ENCODE measurements at places on chromosomes 2 and 18. TPM values are rescaled to one million over a fixed set of nuclear protein-coding genes. Genes with fewer than 3 reads are reported as not detected.

CCDC141 gene
- total RNA-seq, result not detected

ABCG5 gene
- total RNA-seq, result not detected

C2orf78 gene
- not detected for total RNA-seq

CFAP221 gene
- total RNA-seq, result not detected

POTEC gene
- not detected for total RNA-seq

CCBE1 gene
- total RNA-seq, result 1.5 TPM

DRC1 gene
- total RNA-seq, result 0.27 TPM

PMAIP1 gene
- total RNA-seq, result 10.4 TPM

VIL1 gene
- not detected for total RNA-seq

HSBP1L1 gene
- total RNA-seq, result 2.0 TPM

TBC1D8 gene
- total RNA-seq, result 30.9 TPM

AKAIN1 gene
- not detected for total RNA-seq

SCRN3 gene
- total RNA-seq, result 18.8 TPM

LYPD6 gene
- total RNA-seq, result 1.8 TPM

PTH2R gene
- not detected for total RNA-seq

FBXO48 gene
- 0.28 TPM for total RNA-seq

CCDC85A gene
- total RNA-seq, result 11.2 TPM

LRRTM4 gene
- total RNA-seq, result not detected

NYAP2 gene
- not detected for total RNA-seq

SGO2 gene
- 9.0 TPM for total RNA-seq

OSBPL6 gene
- total RNA-seq, result 3.9 TPM

STK16 gene
- 22.0 TPM for total RNA-seq

LYPD6B gene
- not detected for total RNA-seq

BOLA3 gene
- total RNA-seq, result 26.4 TPM

FABP1 gene
- total RNA-seq, result not detected

MAB21L4 gene
- total RNA-seq, result not detected

TUBB8B gene
- not detected for total RNA-seq

CFC1 gene
- total RNA-seq, result not detected
